ENCODE measurements at places on chromosomes 3 and 15.

- no peak for DNase-seq
These were observed 29.1 kb upstream of the IREB2 start for GRCh38 chr15:78408961-78409360.

DNA sequence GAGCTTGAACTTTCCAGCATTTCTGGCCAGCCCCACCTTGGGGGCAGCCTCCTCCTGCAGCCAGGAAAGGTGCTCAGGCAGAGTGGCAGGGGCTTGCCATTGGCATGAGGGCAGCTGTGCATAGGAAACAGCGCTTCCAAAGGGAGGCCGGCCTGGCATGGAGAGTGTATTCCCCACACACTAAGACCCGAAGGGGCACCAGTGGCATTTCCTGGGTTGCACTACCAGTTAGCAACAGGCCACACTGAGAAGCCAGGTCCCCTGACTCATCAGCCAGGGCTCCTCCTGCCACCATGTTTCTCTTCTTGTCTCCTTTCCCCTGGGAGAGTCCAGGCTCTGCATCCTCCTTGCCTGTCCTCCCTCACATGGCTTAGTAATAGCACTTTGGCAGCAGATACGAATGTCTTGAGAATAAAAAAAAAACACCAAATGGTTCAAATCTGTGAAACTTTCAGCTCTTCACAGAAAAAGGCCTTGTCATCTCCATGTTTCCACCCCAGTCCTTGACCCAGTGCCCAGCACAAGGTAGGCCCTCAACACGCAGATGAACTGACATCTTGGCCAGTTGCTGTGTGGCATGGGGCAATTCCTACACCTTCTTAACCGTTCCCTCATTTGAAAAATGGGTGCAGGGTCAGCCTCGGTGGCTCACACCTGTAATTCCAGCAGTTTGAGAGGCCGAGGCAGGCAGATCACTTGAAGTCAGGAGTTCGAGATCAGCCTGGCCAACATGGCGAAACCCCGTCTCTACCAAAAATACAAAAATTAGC lies 180.4 kb downstream of the SMAD6 start:
- DNase-seq, result no peak

DNA sequence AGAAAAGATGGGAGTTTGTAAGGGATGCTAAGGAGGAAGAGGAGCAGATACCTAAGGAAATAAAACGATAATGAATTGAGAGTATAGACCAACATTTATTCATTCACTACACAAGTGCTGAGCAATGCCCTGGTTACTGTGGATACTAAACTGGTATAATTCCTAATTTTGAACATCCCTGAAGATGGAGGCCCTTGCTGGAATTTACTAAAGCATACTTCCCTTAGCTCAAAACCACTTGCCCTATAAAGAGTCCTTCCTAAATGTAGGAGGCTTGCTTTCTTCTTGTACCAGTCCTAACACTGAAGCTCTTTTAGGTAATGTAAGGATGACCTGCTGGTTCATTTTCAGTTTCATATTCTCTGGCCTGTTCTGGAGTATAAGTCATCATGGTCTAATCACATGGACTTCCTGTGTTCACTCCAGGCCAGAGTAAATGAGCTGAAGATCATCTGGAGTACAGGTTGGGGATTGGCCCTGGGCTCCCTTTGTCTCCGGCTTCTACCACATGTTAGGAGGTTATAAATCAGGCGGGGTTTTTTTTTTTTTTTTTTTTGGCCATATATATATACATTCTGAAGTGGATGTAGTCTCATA lies 40.1 kb upstream of the MTMR10 start:
- no peak for DNase-seq

DNA sequence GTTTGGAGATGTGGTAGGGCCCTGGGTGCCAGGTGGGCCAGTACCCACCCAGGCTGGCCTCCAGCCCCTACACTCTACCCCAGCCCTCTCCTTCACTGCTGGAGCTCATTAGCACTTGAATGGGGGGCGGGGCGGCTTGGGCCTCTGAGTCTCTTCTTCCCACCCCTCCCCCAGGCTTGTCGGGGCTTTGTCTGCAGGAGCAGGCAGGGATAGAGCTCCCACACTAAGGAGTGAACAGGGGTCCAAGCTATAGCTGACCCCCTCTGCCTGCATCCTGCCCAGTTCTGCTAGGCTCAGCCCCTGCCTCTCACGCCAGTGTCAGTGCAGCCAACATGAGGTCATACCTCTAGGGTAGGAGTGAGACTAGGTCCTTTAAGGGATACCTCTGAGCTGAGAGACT lies 5.2 kb downstream of the GNAI2 start:
- DNase-seq, result no peak

- DNase-seq, result no peak
These were observed 975 bp downstream of the PCSK6 start for GRCh38 chr15:101488300-101489164.

All from C1 segment of cervical spinal cord (tissue), 14 donors.